ENCODE measurements at places on chromosomes 7 and 10.

DNA sequence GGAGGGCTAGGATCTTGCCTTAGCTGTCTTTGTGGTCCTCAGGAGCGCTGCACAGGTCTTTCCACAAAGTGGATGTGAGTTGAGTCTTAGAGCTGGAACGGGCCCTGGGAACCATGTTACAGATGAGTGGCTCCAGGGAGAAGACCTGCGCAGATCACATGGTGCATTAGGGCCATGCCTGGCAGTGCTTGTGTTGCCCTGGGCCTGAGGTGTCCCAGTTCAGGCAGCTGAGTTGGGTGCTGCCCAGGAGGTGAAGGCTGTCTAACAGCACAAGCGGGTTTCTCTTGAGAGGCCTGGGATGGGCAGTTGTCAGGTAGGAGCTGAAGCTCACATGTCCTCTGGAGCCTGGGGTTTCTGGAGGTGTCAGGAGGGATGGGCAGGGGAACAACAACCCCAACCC, 33.7 kb upstream of the ANKRD2 start:
- DNase-seq = no peak

DNA sequence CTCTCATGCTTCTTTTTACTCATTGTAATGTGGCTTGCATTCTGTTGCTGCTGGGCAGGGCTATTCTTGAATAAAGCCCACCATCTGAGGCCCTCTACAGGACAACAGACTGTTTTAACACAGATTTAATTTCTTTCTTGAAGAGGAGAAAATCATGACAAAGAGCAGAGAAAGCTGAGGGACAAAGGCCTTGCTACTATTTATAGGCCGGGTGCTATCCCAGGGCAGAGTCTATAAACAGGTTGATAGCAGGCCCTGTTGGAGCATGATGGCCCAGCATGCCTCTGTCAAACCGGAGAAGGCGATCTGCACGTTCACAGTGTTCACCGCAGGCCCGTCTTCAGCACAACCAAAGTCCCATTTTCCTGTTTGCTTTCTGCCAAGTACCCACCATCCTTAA, 3.0 kb downstream of the VIPR2 start:
- no peak for DNase-seq

DNA sequence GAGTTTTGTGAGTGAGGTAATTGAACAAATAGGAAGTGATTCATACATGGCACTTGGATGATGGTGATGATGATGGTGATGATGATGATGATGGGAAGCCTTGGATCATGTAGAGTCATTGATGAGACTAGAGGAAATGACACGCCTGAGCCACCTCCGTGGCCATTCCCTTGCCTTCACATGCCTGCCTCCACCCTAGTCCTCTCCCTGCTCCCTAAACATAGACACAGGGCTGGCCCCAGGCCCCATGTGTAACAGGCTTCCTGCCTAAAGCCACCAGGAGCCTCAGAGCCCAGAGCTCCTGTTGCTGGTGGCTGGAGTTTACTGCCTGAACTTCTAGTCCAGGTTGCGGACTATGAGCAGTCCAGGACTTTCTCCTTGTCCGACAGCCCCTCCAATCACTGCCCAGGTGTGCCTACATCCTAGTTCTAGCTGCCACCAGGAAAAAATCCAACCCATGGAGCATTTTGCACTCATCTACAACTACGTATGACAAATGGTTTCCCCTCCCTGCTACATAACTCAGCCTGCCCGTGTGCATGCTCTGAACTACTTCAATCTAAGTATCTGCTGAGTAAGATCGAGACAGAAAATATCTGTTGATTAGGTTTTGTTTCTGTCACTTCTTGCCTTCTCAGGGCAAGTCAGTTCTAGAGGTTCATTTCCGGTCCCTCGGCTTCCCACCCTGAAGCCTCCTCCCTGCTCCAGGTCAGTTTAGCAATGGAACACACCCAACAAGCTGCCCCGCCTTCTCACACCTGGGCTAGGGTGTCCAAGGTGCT, 35.5 kb upstream of the KDM7A start:
- no peak for DNase-seq

DNA sequence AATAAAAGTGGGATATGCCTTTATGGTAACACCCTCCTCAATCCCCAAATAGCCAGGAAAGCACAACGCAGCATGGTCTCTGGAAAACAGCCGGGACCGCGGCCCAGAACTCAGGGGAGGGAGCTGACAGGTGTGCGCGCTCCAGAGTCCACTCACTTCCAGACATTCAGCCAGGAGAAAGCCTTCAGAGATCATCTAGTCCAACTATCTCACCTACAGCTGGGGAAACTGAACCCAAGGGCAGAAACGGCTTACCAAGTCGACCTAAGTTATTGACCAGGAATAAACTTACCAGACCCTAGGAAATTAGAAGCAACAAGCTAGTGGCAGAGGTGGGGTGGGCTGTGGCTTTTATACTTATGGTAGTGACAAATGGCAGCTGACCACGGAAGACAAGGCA, 16.4 kb downstream of the GSDME start:
- no peak for DNase-seq

- DNase-seq = no peak
Measured at GRCh38 chr7:1516586-1517251, 12.5 kb upstream of the INTS1 start.

GRCh38 chr7:36338256-36338655, 51.4 kb upstream of the ANLN start:
- DNase-seq = no peak

DNA sequence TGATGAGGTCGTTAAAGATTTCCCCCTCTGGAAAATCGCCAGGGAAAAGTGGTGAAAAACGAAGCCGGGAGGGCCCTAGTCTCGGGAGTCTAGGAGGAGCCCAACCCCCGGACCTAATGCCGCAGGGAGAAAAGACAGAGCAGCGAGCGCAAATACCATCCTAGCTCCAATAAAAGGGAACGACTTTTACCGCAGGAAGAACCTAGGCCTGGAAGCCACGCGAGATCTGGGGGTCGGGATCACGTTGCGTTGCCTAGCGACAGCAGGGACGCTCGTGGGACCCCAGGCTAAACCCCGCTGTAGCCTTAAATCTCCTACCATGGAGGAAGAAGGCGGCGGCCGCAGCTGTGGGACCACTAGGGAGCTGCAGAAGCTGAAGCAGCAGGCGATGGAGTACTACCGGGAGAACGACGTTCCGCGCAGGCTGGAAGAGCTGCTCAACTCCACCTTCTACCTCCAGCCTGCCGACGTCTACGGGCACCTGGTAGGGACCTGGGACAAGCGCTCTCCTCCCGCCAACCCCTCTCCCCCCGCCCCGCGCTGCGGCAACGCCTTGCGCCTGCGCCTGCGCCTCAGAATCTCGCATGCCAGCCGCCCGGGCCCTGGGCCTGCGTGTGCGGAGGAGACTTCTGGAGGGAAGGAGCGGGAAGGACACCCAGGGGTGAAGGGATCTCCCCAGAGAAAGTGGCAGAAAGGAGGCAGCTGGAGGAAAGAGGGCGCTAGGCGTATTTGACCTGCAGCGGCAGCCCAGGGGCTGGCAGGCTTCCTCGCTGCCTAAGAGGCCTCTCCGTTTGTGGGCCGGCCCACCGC, at the start of gene ENO4:
Gene ENO4 (plus strand): TSS at position 252 of the 810 bp plus-strand sequence. CDS start 68 bp downstream, at position 320.
- DNase-seq = peak; percentile 80

DNA sequence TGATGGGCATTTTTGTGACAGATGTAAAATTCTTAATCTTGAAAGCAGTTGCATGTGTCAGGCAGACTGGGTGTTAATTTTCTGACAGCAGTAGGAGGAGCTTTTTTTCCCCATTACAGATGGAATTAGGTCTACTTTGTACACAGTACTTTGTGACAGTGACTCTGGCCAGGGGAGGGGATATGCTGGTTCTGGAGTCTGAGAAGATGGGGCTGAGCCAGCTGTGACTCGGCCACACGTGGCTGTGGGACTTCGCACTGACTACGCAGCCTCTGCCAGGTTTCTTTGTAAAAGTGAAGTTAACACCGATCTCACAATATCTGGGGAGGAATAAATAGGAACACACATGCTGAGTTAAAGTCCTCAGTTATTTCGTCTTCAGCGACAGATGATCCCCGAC, 95.4 kb downstream of the MGMT start:
- no peak for DNase-seq

- DNase-seq = peak; percentile 11
Measured at GRCh38 chr7:11469028-11469745, 362.8 kb downstream of the THSD7A start.

DNA sequence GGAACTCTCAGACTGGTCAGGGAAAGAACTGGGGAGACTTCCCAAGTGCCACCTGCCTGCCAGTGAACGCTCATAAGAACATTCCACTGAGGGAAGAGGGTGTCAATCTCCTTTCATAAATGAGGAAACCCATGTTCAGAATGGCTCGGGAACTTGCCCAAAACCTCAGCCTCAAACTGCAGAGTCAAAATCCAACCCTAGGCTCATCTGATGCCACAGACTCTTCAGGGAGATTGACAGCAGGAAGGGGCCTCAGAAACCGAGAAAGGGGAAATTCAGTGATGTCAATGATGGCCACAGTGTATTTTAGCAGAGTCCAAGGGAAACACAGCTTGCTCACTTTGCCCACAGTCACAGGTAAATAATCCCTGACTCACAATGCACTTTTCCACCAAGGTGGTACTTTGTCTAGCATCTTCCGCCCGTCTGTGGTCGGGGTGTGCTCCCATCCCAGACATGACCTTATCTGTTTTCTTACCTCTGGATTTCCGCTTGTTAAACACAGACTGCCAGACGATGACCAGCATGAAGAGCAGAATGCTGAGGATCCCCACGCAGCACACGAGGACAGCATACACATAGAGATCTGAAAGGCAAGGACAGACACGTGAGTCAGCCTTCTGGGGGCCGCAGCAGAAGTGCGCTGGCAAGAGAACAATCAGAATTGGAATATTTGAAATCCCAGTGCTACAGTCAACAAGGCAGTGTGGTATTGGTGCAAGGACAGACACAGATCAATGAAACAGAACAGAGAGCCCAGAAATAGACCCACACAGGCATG, 38.4 kb downstream of the VSTM4 start:
- DNase-seq = no peak

DNA sequence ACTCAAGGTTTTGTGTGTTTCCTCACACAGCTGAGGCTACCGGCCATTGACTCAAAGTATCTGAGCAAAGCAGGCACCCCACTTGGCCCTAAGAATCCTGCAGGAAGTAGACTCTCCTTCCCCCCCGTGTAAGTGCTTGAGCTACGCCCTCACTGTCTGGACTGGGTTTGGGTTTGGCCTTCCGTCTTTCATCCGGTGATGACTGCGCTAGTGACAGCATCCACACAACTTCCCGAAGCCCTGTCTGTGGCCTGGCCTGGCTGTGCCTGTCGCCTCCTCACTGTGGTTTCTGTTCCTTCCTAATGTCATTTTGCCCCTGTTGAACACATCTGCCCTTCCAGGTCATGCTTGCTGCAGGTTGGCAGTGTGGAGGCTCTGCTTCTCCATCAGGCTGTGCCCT, 14.5 kb downstream of the C7orf57 start:
- no peak for DNase-seq

DNA sequence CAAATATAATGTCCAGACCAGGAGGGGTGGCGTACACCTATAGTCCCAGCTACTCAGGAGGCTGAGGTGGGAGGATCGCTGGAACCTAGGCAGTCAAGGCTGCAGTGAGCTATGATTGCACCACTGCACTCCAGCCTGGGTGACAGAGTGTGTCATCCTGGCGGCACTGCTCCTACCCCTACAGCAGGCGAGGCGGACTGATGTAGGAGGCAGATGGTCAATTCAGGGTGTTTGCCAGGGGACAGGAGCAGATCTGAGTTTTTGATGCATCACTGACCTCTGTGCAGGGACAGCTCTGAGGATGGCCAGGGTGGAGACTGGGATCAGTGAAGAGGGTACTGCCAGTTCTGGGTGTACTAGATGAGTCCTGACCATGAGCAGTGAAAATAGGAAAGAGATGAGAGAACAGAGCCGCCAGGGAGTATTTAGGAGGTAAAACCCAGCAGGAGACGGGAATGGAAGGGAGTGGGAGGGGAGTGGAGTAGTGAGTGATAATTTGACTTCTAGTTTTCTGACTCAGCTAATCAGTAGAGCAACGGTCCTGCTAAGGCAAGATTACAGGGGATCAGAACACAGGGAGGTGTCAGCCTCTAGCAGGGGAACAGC, 75.3 kb downstream of the HIP1 start:
- DNase-seq = no peak
